ENCODE measurements at places on chromosomes 7 and 10. TPM values are rescaled to one million over a fixed set of nuclear protein-coding genes. Genes with fewer than 3 reads are reported as not detected.

GCK gene
- 1.3 TPM for total RNA-seq

FAM53B gene
- total RNA-seq, result 14.3 TPM

SFTPA1 gene
- not detected for total RNA-seq

TACC2 gene
- 4.9 TPM for total RNA-seq

VSTM2A gene
- not detected for total RNA-seq
